Activated T-cell treated with anti-CD3 and anti-CD28 coated beads for 24 hours (primary cell): ENCODE measurements at places on chromosomes 5 and 9.

- no peak for DNase-seq
Measured at GRCh38 chr5:125093776-125094175, 347.3 kb upstream of the ZNF608 start.

GRCh38 chr5:180813420-180813819 is 10.8 kb upstream of the MGAT1 start:
- no peak for DNase-seq

DNA sequence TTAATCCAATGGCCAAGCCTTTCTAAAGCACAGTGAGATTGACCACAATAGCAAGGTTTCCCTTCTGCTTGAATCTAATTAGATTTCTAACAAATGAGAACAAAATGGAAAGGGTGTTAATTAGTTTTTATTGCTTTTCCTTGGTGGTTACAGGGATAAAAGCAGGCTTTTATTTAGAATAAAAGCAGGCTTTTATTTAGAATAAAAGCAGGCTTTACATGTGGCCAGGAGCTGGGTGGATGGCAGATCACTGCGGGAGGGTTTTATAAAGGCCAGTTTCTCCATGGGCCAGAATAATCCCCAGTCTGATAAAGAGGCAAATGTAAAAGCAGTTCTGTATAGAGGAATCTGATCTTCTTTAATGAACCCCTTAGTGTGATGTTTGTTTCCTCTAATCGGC is 470.2 kb downstream of the TMEM232 start:
- DNase-seq = no peak

DNA sequence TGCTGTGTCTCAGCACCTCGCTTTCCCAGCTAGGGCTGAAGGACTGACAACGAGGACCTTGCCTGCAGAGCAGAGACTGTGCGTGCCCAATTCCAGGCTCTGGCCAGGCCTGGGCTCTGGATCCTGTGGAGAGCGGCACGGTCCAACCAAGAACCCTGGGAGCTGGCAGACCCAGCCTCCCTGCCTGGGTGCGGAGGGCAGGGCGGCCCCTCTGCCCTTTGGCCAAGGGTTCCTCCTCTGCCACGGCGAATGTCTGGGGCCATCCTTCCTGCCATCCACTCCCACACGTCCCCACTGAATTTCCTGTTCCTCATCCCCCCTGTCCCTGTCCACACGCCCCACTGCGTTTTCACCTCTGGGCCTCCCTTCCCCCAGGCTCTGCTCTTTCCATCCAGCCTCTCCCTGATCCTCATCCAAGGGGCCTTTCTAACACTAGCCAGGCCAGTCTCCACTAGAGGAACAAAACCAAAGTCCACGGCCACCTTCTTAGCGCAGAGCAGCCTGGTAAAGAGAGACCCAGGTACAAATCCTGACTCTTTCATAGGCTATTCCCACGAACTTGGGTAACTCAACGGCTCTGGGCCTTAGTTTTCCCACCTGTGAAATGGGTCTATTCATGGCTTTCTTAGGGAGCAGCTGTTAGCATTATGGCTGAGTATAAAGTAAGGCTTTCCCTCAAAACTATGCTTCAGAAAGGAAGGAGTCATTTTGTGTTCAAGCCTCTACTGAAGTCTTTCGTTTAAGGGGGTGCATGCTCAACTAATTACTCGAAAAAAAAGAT is 95.5 kb upstream of the PHYKPL start:
- DNase-seq = no peak

GRCh38 chr5:87845734-87846133 is 422.9 kb downstream of the TMEM161B start:
- no peak for DNase-seq

DNA sequence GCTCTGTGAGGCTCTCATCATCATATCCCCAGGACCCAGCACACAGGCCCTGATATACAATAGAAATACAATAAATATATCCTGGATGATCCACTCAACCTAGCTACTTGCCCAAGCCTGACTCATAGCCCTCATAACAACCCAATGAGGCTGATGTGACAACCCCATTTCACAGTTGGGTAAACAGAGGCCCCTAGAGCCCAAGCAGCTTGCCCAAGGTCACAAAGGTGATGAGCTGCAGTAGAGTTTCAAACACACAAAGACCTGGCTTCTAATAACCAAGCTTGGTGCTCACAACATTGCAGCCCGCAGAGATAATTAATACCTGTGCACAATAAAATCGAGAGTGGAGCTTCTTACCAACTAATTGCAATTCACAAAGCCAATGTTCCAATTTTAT is 3.2 kb upstream of the AKNA start:
- no peak for DNase-seq

DNA sequence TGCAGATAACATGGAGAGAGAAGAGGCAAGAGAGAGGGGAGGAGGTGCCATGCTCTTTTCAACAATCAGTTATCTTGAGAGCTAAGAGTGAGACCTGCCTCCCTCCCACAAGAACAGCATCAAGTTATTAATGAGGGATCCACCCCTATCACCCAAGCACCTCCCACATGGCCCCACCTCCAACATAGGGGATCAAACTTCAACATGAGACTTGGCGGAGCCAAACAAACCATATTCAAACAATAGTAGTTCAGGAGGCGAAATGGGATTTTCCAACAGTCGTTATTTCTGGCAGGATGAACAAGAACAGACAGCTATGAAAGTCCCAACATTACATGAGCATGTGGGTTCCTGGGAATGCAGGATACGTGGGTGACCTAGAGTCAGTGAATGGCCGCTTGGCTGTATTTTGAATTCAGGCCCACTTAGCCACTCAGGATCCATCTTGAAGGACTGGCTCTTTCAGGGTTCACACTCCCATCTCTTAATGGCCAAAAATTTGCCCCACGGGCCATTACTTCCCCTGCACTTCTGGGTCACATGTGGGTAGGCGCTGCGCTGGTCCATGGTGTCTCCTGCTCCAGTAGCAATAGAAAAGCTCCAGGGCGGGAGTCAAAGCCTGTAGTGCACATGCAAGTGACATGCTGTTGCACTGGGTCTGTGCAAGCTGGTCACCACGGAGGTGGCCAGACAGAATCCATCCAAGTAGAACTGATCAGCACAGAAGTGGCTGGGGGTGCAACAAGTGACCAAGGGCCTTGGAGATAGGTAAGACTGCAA is 7.1 kb upstream of the FAF2 start:
- DNase-seq = no peak

DNA sequence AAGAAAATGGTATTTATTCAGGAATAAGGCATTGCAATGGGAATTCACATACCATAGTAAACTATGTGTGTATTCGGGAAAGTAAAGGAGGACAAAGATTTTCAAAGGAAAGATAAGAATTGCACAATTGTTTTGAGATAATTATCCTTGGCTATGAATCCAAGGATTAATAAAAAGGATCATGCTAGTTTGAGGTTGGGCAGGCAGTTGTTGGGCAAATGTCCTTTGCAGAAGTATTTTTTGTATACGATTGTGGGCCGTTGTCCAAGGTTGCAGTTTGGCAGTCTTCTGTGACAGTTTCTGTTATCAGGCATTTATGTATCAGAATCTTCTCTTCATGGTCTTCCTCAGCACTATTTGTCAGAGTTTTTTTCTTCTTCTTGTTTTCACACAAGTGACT is 10.6 kb upstream of the UBAP2 start:
- DNase-seq = no peak

DNA sequence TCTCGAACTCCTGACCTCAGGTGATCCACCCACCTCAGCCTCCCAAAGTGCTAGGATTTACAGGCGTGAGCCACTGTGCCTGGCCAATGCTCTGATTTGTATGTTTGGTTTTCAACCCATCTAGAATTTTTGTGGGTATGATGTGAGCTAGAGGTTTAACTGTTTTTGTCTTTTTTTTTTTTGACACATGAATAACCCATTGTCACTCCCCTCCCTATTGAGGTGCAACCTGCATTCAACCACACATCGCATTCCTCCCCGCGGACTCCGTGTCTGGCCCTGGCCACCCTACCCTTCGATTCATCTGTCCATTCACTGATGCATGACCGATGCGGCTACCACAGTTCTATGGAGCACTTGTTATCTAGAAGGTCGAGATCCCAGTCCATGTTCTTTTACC is 9.5 kb upstream of the FAM163B start:
- DNase-seq = no peak

- no peak for DNase-seq
Measured at GRCh38 chr5:14735944-14736343, 71.4 kb downstream of the OTULIN start.

DNA sequence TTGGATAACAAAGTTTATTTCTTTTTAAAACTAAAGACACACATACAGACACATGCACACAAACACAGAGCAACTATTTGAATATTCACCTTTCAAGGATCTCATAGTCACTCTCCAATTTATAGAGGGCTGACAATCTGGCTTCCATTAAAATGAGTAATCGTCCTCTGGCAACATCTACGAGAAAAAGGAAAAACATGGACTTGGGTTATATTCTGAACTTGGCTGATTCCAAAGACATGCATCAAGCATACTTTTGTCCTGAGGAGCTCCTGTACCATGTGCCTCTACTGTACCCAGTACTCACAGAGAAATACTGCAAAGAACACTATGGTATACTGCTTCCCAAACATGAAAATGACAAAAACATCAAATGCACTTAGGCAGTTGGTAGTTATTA is 15.4 kb downstream of the IARS1 start:
- DNase-seq = no peak

- DNase-seq = no peak
Measured at GRCh38 chr5:159819591-159820411, 96.5 kb upstream of the ADRA1B start.

GRCh38 chr9:114029311-114030170 is 48.6 kb downstream of the AMBP start:
- no peak for DNase-seq

GRCh38 chr5:31701642-31702299 is 62.8 kb downstream of the PDZD2 start:
- no peak for DNase-seq

DNA sequence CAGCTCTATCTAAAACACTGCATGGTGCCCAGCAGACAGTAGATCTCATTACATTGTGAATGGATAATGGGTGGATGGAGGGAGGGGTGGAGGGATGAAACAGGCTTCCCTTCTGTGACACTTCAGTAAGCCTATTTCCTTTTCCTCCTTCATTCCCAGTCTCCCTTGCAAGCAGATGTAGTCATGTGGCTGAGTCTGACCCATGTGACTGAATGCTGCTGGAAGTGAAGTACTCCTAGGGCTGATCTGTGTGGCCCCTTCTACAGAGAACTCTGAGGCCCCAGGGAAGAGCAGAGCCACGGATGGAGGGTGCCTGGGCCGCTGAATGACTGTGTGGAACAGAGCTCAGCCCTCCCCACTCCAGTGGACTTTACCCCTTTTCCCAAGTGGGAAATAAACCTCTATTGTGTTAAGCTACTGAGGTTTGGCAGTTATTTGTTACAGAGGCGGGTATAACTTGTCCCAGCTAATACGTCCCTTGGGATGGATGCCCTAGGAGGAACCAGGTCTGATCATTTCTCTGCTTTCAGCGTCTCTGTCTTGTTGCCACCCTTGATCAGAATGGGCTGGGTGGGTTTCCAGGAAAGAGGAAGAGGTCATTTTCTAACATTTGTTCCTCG is 176.1 kb upstream of the MVB12B start:
- DNase-seq = no peak

DNA sequence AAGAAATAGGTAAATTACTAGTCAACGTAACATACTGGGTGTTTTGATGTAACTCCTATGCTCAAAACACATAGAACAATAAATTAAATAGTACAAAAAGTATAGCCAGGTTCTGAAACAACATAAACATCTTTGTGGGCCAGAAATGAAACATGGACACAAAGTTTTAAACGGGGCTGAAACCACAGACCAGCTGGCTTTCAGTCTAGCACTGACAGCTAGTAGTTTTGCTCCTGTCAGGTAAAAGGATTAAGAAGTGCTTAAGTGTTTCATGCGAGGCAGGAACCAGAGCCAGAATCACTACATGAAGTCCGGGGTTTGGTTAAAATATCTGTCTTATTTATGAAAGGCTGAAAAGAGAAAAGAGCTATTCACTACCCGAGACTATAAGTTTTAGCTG is 19.5 kb downstream of the DCAF10 start:
- DNase-seq = no peak

DNA sequence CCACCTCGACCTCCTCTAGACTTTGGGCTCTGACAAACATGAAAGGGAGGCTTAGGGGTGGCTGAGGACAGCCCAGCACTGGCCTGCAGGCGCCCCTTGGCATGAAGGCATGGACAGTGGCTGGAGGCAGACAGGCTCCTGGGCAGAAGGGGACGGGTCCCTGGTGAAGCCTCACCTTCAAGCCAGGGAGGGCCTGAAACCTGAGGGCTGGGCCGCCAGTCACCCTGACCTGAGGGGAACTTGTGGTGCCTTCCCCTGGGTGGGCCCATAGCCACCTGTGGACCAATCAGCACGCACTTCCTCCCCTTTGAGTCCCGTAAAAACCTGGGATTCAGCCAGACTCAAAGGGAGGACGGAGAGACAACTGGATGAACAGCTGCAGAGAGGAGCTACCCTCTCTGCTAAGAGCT is 90.4 kb upstream of the PUM3 start:
- no peak for DNase-seq

DNA sequence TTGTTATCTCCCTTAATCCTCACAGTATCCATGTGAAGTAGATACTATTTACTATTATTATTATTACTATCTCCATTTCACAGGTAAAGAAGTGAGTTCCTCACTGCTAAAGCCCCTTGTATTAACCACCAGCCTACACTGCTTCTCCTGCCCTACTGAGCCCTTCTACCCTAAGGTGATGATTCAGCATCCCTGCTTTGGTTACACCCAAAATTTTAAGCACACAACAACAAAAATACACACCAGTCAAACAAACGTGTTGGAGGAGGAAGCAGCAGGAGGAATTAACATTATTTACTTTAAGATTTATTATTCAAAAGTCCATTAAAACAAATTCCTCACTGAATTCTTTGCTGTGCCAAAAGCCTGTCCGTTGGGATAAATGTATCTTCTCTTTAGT is 370.2 kb upstream of the BRINP1 start:
- DNase-seq = no peak

DNA sequence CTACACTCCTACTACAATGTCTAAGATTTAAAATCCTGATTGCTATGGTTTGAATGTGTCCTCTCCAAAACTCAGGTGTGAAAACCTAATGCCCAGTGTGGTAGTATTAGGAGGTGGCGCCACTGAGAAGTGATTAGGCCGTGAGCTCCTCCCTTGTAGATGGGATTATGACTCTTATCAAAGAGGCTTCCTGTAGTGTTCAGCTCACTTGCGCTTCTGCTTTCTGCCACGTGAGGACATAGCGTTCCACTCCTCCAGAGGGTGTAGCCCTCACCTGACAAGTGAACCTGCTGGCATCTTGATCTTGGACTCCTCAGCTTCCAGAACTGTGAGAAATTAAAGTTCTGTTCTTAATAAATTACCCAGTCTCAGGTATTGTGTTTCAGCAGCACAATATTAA is 33.0 kb upstream of the WHRN start:
- no peak for DNase-seq

DNA sequence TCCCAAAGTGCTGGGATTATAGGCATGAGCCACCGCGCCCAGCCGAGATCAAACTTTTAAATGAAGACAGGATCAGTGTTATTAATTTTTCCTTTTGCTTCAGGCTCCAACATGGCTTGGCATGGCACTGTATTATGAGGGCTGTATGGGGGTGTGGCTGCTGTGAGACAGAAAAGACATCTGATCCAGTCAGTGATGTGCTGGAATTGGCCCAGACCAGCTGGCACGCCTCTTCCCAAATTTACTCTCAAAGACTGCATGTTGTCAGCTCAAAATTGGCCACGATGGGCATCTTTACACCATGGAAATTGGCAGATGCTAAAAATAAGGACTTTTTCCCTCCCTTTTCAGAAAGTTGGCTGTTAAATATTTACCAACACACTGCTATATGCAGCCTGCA is 12.1 kb upstream of the COL27A1 start:
- DNase-seq = no peak

- DNase-seq = no peak
Measured at GRCh38 chr5:151528153-151528552, 63.0 kb downstream of the FAT2 start.
